ENCODE measurements at places on chromosomes 1 and 21.

DNA sequence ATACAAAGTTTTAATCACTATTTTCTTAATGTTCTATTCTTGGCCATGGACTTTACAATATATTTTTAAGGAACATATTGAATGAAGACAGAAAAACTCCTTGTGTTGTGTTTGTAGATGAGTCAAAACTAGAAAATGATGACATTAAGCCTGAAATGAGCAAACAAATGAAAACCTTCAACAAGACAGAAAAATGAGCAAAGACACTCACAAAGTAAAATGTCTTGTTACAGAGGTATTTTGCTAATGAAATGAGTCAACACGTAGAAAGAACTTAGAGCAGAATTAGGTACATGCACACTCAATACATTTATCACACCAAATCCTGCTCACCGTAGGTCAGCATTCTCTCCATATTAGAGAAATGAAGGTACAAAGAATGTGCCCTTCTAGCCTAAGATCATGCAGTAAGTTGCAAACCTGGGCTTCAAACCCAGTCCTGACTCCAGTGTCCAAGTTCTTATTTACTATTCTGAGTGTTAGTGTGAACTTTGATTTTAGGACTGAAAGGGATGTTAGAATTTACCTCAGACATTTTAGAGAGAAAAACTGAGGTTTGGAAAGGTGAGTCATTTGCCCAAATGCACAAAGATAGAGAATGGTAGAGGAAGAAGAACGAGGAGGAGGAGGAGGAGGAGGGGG lies 133.9 kb upstream of the SGIP1 start:
- DNase-seq, result no peak

- peak; percentile 23 for DNase-seq
Measured at GRCh38 chr1:213374369-213374768, 323.3 kb downstream of the RPS6KC1 start.

- DNase-seq, result no peak
Measured at GRCh38 chr1:236716160-236716559, 29.9 kb downstream of the ACTN2 start.

GRCh38 chr1:160162931-160163330 lies 11.5 kb downstream of the ATP1A4 start:
- no peak for DNase-seq

DNA sequence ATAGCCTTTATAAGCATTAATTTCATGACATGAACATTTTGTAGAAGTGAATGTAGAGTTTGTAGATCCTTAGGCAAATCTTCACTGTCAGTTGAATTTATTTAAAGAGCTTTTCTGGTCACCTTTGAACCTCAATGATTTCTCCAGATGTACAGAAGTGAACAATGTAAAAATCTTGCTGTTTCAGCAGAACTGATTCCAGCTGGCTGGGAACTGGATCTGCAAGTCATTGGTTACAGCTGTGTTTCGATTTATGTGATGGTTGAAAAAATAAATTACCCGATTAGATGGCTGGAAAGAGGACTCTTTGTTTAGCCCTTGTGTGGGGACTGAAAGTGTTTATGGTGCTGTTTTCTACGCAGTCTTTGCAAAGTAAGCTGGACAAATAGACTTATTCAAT lies 849.8 kb downstream of the USP25 start:
- DNase-seq, result no peak

- DNase-seq, result no peak
Measured at GRCh38 chr1:180966312-180966711, 53.6 kb downstream of the KIAA1614 start.

All from activated T-helper 1 cell treated with anti-CD3 and anti-CD28 coated beads, Interleukin-2, amount 50 U/mL, for 16 hours (primary cell).